ENCODE measurements at places on chromosomes 6 and 20.
A peak's percentile ranks its signal among the peaks of the same experiment; 100 is the strongest.

- no peak for DNase-seq
These were observed 3.9 kb downstream of the RNF144B start for GRCh38 chr6:18391023-18391422.

- no peak for DNase-seq
These were observed 388.3 kb downstream of the BMP2 start for GRCh38 chr20:7155794-7156193.

GRCh38 chr6:146287691-146288369, 255.8 kb upstream of the RAB32 start:
- no peak for DNase-seq

DNA sequence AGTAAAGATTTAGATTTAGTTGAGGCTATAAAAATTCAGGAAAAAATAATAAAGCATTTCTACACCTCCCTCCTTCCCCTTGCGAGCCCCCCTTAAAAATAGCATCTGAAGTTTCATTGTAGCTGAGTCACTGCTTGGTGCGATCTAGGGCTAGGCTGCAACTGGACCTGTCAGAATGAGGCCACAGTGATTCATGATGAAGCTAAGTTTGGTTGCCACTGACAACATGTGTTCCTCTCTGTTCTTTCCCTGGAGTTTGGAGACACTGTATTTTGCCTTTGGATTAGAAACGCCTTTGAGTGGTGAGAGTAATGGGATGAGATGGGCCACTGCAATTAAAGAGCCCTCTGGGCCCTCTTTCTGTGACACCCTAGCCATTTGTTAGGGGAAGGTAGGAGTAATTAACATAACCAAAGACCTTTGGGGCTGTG, 334.1 kb downstream of the NRN1 start:
- no peak for DNase-seq

- no peak for DNase-seq
These were observed 27.4 kb downstream of the GHRH start for GRCh38 chr20:37234254-37234581.

DNA sequence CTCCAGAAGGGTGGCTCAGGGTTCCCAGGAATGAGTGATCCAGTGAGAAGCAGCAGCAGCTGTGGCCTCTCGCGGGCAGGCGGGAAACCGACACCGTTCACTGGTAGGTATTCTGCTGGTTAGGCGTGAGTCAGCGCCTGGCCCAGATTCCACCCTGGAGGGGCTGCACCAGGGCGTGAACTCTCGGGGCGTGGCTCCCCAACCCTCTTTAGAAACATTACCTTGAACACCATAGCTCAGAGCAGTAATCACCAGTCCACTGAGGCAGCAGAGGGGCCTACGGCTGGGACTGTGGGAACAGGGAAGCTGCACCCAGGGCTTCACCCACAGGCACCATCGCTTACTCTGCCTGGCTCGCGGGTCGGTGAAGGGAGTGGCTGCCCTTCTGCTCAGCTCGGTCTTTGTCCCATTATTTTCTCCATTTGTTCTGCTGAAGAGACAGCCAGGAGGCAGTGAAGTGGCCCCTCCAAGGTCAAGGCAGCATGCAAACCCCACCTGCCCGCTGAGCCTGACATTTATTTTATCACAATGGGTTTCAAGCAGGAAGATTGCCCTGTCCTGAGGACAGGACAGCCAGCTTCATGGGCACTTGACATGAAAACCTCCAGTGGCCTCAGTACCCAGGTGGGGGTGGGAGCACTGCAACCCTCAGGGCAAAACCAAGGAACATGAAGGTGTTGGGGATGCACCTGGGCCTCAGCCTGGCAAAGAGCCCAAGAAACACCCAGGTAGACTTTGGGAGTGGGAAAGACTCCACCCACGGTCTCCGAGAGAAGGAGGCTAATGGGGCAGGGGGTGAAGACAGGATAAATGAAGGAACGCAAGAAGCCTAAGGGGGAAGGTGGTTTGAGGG, 51.0 kb upstream of the CD93 start:
- DNase-seq: no peak

DNA sequence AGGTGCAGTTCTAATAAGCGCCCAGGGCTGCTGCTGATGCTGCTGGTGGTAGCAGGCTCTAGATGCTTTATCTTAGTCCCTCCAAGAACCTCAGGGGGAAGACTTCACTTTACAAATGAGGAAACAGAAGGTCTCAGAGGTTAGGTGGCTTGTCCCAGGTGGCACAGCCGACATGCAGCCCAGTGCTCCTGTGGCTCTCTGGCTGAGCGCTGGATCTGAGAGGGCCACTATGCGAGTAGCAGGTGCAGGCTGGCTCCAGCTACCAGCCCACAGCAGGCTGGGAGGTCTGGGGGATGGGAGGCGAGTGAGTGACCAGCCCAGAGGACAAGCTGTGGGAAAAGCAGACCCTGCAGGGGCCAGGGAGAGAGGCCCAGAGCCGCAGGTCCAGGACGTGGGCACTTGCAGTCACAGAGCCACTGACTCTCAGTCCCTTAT, 90.9 kb downstream of the PRND start:
- DNase-seq: peak; percentile 15

GRCh38 chr20:50246367-50247195, 56.0 kb downstream of the CEBPB start:
- no peak for DNase-seq

GRCh38 chr6:137685798-137686375, 181.2 kb upstream of the TNFAIP3 start:
- no peak for DNase-seq

DNA sequence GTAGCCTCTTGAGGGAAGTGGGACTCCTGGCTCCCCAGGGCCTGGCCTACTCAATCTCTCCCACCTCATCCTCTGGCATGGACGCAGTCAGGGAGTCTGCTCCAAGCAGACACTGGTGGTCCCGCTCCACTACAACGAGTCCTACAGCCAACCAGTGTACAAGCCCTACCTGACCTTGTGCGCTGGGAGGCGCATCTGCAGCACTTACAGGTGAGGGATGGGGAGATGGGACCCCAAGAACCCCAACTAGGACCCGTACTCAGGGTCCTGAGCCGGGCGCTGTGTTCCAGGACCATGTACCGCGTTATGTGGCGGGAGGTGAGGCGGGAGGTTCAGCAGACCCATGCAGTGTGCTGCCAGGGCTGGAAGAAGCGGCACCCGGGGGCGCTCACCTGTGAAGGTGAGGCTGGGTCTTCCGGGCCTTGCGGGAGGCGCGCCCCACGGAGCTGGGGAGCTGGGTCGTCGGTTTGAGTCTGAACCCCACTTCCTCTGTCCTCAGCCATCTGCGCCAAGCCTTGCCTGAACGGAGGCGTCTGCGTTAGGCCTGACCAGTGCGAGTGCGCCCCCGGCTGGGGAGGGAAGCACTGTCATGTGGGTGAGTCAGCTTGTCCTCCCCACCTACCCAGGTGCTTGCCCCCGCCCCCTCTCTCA, 2.1 kb downstream of the EGFL8 start:
- no peak for DNase-seq

- no peak for DNase-seq
These were observed 57.7 kb downstream of the PDE10A start for GRCh38 chr6:165605182-165605875.

DNA sequence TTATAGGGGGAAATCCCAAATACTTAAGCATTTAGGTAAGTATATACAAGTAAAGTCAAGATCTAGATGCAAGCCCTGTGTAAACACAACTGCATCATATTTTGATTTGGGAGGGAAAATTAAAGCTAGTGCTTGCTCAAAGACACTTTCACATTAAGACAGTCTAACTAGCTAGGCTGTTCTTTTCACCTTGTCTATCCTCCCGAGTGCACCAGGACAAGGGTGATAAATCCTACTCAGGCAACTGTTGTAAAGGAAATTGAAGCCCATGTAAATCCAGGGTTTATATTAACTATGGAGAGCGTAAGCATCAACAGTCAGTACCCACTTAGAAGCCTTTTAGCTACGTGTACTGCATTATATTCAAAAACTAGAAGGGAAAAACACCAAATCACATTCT, 19.3 kb upstream of the BACH2 start:
- no peak for DNase-seq

DNA sequence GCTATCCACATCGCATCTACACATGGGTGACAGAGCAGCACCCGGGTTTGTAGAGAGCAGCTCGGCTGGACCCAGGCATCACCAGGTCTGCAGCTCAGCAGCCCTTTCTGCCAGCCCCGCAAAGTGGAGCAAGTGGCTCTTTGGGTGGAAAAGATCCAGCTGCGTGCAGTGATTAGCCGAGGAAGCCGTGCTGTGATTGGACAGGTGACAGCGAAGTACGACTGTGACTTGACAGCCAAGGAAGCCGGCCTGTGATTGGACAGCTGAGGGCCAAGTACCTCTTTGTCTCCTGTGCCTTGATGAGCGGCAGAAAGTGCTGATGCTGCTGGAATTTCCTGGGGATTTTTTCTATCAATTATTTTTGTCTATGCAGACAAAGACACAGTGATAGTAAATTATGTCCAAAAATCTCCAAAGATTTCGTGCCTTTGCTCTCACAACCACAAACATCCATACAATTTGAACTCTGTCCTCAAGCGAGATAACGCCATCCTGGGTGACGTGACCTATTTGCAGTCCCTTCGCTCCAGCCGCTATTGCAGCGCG, 62.3 kb upstream of the GPR31 start:
- no peak for DNase-seq

DNA sequence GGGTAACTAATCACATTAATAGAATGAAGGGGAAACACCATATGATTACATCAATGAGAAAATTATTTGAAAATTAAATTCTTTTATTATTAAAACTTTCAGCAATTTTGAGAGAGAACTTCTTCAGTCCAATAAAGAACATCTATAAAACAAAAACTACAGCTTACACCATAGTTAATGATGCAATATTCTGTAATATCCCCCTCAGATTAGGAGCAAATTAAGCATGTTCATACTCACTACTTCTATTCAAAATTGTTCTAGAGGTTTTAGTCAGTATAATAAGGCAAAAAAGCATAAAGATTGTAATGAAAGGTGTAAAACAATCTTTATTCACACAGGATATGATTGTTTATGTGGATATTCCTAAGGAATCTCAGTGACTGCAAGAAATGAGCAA, 465.4 kb downstream of the CD109 start:
- no peak for DNase-seq

DNA sequence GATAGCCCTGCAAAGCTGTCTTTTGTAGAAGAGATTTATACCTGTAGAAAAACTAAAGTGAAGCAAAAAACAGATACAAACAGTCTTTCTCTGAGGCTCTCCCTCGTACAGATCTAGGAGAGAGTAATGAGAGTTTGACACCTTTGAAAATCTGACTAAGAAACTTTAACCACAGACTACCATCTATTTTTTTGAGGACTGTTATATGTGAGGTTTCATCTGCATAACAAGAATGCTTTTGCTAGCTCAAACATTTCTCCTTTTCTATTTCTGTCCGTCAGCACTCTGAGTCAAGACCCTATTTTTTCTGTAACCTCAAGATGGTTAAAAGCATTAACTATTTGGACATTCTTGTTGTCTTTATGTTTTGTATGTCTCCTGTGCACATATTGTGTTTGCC, 193.0 kb downstream of the BTBD3 start:
- no peak for DNase-seq

DNA sequence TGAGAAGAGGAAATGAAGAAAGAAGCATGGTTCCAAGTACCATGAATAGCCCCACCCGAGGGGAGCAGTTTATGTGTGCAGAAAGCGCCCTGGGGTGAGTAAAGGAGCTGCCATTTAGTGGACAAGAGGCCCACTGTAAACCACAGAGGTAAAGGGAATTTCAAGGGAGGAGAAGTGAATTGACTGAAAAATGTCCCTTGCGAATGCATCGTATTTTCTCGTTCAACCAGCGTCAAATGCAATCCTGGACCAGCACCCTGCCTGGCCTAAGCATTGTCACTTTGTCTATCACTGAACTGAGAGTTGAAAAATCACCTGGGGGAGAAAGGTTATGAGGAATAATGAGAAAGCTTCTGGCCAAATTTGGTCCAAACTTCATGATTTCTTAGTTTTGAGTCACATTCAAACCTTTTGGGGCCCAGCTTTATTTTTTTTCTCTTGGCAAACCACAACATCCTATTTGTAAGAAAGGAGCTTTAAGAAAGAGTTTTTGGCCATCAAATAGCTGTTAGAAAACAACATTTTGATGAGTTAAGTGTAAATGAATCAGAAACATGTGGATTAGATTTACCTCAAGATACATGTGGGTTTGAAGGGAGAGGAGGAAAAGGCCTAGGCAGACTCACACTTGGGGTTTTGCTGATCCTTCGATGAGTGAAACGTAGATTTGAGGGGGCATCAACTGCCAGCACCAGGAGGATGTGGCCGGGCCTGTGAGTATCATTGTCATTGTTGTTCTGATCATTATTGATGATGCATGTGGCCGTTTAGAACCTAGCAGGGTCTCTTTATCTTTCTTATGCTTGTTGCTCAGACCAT, 214.0 kb downstream of the CLIC5 start:
- no peak for DNase-seq

DNA sequence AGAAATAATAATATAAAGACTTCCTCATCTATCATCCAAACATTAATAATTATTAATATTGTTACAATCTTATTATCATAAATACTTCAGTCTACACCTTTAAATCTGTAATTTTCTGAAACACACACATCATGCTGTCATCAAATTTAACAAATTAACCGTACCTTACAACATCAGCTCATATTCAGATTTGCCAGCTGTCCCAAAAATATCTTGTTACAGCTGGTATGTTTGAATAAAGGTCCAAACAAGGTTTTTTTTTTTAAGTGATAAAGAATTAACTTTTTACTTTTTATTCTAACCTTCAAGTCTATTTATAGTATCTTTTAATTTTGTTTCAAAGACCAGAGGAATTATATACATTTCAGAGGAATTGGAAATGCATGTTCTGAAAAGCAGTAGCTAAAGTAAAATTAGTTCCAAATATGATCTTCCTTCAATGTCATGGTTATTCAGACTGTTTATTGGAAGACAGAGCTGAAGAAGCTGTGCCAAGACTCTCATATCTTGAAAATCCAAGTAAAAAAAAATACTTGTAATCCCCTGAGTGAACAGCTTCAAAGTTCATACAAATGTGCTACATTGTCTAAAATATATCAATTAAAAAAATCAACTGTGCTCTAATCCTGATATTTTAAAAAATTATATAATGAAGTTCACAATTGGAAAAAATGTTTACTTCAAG, 161.7 kb upstream of the BMP5 start:
- no peak for DNase-seq

- no peak for DNase-seq
These were observed 8.2 kb upstream of the KCNB1 start for GRCh38 chr20:49490689-49491088.

- no peak for DNase-seq
These were observed 278.5 kb upstream of the MAN1A1 start for GRCh38 chr6:119627908-119628669.

GRCh38 chr6:45651301-45651700, 273.6 kb upstream of the SUPT3H start:
- DNase-seq: no peak

DNA sequence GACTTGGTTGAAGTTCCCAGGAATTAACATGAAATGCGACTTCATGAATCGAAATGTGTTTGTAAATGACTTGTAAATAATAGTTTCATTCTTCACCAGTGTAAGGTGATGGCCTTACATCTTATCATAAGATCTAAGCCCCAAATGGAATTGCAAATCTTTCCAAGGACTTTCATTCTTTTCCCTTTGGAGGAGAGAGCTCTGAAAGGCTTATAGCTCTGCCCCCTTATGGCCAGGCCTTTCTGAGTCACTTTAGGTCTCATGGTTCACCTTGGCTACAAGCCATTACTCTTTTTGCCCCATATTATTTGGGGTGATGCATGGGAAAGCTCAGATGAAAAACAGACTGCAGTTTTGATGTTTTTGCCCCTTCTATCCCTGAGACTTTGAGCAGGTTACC, 209.1 kb upstream of the BMP2 start:
- DNase-seq: no peak
